HAP-1 (cell line): ENCODE measurements at places on chromosomes 2 and 18.

GRCh38 chr2:16622399-16622968 is 43.1 kb downstream of the CYRIA start:
- DNase-seq = no peak

GRCh38 chr2:209426432-209426831 is 2.6 kb downstream of the MAP2 start:
- no peak for DNase-seq

DNA sequence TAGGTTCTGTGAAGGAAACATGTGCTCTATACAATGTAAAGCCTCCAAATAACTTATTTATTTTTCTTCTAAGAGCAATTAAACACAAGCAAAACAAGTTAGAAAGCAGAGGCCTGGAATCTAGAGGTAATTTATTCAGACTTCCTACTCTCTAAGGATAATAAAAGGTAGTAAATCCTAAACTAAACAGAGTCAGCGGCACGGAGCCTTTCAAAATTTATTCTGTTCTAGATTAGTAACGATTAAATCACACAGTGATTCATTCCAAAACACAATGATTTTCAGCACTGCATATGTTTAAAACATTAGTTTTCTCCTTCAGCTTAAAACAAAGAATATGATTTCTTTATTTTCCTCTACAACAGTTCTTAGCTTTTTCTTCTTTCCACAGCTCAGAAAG is 160.9 kb downstream of the FBXO15 start:
- no peak for DNase-seq

- DNase-seq = no peak
Measured at GRCh38 chr2:43267381-43267780, 41.0 kb upstream of the ZFP36L2 start.

DNA sequence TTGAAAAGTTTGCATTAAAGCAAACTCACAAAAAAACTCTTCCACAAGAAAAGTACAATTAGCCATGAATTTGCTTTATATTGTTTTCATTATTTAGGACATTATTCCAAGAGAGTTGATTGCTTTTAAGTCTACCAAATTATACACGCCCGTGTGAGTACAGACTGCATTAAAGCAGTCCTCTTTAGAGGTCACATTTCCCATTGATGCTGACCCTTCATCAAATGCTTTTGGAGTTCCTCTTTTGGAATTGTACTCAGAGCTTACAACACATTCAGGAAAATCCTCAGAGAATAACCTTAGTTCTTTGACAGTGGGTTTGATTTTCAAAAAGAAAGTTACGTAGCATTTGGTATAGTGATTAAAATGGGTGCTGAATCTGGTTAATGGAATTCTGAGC is 256.1 kb downstream of the CDH2 start:
- DNase-seq = no peak

GRCh38 chr2:236558036-236558435 is 11.6 kb upstream of the ACKR3 start:
- DNase-seq = no peak

GRCh38 chr2:21715887-21716286 is 592.1 kb downstream of the TDRD15 start:
- DNase-seq = no peak

DNA sequence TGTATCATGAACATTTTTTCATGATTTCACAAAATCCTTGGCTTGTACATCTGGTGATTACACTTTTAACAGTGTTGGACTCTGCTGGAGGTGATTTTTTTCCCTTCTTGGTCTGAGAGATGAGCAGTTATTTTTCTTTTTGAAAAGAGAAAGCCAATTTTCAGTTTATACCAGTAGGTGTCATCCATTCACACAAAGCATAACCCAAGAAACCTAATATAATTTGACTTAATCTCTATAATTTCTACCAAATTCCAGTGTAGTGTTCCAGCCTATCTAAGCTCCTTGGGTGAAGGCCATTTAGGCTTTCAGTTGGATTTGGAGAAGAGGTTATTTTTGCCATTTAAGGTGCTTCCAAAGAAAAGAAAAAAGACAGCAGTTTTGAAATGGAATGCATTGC is 7.7 kb upstream of the ICOS start:
- DNase-seq = no peak

- DNase-seq = no peak
Measured at GRCh38 chr2:33126552-33126951, 179.8 kb downstream of the LTBP1 start.

DNA sequence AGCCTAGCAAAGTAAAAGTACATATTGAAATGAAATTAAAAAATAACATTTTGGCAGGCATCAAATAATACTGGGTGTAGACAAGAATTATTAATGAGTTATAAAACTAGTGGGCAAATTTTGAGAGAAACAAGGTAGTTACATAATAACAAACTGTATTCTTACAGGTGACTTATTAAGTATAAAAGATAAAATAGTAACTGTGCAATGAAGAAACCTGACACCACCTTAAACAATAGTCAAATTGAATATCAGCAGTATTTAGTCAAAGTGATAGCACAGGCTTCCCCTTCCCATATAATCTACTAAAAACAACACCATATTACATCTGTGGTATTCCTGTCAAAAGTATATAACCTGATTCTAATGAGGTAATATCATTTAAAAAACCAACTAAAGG is 1099.8 kb upstream of the CRIM1 start:
- no peak for DNase-seq

DNA sequence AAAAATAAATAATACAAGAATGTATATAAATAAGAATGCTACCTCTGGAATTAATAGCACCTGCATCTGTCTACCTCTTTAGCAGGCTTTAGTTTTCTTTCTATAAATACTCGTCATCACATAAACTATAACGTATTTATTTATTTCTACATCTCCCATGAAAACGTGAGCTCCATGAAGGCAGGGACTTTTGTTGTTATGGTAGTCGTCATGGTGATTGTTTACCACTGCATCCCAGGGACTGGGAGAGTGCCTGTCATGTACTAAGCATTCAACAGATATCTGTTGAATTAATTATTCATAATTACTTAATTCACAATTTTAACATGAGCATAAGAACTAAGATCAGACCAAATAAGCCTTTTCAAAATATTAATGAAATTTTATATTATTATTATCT is 386.6 kb downstream of the NRXN1 start:
- DNase-seq = no peak

DNA sequence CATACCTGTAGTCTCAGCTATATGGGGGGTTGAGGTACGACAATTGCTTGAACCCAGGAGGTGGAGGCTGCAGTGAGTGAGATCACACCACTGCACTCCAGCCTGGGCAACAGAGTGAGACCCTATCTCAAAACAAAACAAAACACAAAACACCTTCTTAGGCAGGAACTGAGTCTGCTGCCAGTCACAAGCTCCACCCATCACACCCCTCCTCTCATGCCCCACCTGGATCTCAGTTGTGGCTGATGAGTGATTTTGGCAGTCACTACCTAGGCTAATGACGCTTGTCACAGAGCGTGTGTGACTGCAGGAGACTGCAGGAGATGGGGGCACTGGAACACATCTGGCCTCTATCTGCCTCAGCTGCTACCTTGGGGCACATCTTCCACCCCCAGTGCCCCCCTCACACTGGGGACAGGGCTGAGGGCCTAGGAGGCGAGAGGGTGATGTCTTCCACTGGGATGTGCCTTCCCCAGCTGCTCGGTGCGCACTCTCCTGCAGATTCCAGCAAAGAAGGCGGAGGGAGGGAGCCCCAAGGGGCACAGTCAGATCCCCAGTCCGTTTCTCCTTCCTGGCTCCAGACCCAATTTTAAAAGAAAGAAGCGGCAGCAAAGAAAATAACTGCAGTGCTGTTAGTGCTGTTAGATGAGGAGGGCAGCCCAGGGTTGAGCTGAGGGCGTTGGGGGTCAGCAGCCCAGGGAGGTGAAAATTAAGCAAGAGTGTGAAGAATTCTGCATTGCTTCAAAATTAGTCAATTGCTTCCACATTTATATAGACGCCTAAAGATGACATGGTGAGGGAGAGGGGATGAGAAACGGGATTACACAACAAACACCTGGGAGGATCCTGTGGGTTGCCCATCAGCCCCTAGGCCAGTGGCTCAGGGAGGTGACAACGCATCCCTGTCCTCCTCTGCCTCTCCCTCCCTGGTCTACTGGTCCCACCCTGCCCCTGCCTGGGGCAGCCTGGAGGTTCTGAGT is 143.6 kb upstream of the HAAO start:
- DNase-seq = no peak
